GM03348 (cell line): ENCODE measurements at places on chromosomes 12 and 14.

GRCh38 chr14:99722741-99723140, 38.6 kb downstream of the CYP46A1 start:
- no peak for DNase-seq

DNA sequence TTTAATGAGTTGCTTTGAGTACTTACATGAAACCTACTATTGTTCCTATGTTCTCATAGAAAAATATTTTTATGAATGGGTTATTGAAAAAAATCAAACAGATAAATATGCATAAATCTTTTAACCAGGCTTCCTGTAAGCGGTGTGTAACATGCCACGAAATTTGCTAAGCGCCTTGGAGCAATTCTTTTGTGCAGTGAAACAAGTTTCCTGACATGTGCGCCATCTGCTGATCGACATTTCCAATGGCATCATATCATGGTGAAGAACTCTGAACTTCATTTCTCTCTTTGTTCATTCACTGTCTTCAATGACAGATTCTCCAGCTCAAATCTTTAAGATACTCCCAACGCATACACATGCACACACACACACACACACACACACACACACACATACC, 145.6 kb upstream of the NAV3 start:
- DNase-seq: peak; percentile 67

DNA sequence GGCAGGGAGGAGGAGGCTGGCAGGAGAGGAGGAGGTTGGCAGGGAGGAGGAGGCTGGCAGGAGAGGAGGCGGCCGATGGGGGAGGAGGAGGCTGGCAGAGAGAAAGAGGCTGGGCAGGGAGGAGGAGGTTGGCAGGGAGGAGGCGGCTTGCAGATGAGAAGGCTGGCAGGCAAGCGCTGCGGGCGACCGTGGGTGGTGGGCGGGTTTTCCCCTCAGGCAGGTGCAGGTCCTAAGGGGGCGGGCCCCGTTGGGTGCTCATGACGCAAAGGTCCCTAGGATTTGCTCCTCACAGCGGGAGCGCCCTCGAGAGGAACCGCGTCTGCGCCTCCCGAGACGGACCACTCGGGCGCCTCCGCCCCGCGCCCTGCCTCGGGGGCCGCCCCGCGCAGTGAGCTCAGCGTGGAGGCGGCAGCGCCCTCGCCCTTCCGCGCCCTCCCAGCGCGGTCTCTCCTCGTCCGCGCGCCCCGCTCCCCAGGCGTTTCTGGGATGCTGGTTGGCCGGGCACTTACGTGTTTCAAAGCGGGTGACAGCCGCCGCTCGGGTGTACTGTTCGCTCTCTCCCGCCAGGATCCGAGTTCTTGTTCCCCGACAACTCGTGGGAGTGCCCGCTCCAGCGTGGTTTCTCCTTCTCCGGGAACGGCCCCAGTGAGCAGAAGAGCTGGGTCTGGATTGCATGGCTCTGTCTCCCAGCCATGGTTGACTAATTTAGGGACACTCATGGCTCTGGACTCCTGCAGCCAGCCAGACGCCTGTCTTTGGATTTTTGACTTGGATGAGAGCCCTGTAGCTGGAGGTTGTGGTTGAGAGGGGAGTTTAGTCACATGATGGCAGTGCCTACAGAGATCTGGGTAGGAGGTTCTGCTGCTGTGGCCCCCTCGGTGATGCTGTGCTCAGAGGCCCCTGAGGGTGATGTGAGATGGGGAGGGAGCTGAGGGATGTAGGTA, 64.1 kb upstream of the PPP4R3A start:
- DNase-seq: peak; percentile 73

GRCh38 chr14:86203843-86204242, 673.9 kb downstream of the FLRT2 start:
- DNase-seq: no peak

GRCh38 chr14:23539248-23540140, 12.1 kb downstream of the ZFHX2 start:
- DNase-seq: peak; percentile 75

DNA sequence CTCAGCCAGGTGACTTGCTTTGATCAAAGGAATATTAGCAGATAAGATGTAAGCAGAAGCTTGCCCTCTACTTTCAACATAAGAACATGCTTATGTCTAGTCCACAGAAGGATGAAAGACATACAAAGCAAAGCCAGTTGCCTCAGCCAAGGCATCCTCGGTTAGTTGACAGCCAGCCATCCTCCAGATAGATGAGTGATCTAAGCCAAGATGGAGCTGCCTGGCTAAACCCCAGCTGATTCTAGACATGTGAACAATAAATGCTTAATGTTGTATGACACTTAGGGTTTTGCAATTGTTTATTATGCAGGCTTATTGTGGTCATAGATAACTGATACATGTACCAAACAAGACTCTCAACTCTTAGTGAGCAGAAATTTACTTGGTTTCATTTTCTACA, 157.6 kb upstream of the TMTC2 start:
- no peak for DNase-seq

GRCh38 chr12:30016540-30017055, 232.9 kb upstream of the TMTC1 start:
- no peak for DNase-seq

GRCh38 chr14:76779221-76780057, 18.2 kb downstream of the VASH1 start:
- DNase-seq: no peak

GRCh38 chr12:122048151-122048550, 26.5 kb downstream of the BCL7A start:
- DNase-seq: no peak

DNA sequence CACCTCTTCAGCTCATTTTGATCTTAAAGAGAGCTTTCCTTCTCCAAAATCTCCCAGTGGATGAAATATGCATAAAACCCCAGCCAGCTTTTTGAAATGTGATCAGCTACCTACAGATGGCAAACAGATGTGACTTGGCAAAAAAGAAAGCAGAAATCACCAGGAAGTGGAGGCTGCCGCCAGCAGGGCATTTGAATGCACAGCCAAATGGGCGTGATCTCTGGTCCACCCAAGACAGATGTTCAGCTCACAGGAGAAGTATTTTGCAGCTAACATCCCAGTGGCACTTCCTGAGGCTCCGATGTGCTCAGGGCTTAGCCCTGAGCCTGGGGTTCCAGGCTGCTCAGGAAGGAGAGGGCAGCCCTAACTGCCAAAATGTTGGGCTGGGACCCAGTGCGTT, 78.3 kb downstream of the LGMN start:
- DNase-seq: peak; percentile 93

- no peak for DNase-seq
Observed at GRCh38 chr12:114767906-114768722, 84.1 kb upstream of the TBX3 start.

- no peak for DNase-seq
Observed at GRCh38 chr12:74900232-74900631, 309.4 kb downstream of the KCNC2 start.

- no peak for DNase-seq
Observed at GRCh38 chr12:109591041-109591440, 17.4 kb downstream of the MVK start.

DNA sequence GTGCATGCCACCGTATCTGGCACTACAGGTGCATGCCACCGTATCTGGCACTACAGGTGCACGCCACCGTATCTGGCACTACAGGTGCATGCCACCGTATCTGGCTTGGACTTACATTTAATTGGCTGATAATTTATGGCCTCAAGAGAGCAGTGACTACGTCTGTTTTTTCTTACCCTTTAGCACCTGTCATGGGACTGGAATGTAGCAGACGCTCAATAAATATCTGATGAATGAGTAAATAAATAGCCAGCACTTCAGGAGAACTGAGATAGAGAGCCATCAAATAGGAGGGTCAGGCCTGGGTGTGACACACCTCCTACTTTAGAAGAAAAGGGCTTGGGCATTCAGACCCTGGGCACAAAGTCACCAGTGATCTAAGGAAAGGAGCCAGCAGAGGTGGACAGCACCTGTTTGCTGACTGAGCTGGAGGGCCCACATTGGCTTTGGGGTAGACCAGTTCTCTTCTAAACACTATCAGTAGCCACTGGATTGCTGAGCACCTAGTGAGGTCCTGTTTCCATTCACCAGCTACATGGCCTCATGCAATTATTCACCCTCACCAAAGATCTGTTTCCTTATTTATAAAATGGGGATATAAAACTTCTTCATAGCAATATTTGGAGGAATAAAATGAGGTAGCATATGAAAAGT, 50.1 kb downstream of the RFX4 start:
- no peak for DNase-seq

GRCh38 chr12:108667349-108667748, 33.7 kb upstream of the SELPLG start:
- no peak for DNase-seq

GRCh38 chr12:59408431-59408830, 187.4 kb upstream of the SLC16A7 start:
- peak; percentile 3 for DNase-seq

- DNase-seq: no peak
Observed at GRCh38 chr12:73902260-73902659, 635.4 kb upstream of the ATXN7L3B start.

DNA sequence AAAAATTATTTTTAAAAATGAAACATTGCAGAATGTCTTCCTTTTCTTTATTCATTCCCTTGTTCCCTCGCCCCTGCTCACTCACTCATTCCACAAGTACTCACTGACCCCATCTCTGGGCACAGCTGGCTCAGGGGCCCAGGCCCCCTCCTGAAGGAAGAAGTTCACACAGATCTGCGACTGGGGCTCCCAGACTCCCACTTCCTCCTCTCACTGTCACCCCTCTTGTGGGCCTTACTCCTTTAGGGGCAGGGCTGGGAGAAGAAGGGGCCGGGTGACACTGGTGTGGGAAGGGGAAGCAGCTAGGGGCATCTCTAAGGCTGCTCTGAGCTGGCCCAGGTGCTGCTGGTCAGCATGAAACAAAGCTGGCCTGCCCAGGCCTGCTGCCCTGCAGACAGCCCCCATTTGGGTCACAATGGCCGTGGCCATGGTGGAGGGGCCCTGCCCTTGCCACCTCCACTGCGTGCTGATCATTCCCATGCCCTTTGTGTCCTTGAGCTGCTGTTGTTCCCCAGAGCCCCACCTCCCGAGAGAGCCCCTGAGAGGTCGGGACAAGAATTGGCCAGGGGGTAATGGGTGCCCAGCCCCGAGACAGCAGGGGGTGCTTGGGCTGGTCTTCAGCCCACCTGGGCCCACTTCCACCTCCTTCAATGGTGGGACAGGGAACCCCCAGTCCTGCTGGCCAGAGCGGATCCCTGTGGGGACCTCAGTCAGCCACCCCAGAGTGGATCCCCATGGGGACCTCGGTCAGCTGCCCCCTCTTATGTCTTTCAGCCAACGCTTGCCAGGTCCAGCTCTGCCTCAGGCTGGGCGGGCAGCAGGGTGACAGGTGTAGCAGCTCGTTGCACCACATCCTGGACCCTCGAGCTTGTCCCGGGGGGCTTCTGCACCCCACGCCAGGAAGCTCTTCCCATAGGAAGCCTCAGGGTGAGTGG, 212.4 kb upstream of the C14orf180 start:
- no peak for DNase-seq

DNA sequence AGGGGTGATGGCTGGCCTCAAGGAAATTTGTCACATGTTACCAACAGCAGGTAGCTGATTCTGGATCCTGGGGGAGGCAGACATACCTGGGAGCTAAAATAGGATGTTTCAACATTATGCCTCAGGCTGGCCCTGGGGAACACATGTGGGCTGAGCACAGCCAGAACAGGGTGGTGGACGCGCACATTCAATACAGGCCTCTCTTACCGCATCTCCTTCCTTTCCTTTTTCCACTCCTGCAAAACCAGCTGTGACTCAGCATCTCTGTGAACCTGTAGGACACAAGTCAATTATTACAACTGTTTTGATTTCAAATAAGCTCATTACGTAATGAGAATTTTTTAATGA, 61.0 kb downstream of the NT5DC3 start:
- no peak for DNase-seq

DNA sequence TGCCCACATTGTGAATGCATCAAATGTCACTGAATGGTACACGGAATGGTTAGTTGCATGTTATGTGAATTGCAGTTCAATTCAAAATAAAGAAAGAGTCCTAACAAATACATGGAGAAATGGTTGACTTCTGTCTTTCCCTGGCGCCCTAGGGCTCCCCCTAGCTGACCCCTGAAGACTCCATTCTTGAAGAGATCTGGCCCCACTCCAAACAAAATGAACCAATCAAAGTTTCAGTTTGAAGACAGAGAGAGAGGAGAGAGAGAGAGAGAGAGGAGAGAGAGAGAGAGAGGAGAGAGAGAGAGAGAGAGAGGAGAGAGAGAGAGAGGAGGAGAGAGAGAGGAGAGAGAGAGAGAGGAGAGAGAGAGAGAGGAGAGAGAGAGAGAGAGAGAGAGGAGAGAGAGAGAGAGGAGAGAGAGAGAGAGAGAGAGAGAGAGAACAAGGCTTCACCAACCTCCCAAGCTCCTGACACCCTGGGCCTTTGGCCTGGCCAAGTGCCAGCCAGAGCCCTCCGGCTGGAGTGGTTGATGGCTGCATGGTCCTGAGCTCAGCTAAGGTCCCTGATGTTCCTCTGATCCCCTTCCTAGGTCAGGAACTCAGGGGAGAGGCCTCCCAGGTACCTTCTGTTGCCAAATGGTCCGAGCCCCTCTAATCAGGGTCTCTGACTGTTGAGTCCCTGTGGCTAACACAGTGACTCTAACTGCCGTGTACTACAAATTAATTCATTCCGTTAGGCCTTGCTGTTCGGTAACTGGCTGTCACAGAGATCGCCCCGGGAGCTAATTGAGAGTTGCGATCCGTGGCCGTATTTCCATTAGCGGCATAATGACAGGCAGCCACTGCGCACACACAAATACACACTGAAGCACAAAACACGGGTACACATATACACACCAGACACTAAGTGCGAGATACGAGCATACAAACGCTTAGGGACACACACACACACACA, 188.8 kb downstream of the ESRRB start:
- no peak for DNase-seq

GRCh38 chr14:90184571-90185266, 71.6 kb upstream of the PSMC1 start:
- DNase-seq: no peak

DNA sequence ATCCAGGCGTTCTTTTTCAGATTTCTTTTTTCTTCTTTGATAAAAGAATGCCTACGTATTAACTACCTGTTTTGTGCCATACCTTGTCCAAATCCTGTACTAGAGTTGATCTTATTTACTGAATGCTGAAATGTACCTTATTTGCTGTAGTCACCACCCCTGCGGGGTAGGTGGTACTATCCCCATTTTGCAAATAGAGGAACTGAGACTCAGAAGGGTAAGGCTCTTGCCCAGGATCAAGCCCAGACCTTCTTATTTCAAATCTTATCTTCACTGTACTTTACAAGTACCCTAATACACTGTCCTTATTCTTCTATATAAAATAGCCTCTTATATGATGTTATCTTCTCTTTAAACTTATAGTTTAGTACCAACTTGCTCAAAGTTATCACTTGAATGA, 206.5 kb downstream of the SLC41A2 start:
- no peak for DNase-seq
